Naive thymus-derived CD8-positive, alpha-beta T cell (primary cell): ENCODE measurements at places on chromosomes 6 and 20.
A peak's percentile ranks its signal among the peaks of the same experiment; 100 is the strongest.

DNA sequence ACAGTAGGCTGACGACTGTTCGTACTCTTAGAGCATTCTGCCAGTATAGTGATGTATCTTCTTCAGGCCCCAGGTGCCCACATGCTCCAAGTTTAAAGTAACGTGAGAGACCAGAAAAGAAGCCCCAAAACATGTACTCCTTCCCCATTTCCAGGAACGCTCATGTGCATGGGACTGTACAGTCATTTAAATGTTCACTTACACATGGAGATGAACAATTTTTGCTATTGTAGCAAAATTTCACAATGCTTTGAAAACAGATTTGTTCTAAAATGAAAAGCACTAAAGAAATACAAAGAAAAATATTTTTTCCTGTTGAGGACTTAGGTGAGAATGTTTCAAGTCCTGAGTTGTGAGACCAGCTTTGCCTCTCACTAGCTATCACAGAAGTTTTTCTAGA lies 269.3 kb upstream of the PRDM1 start:
- no peak for DNase-seq

DNA sequence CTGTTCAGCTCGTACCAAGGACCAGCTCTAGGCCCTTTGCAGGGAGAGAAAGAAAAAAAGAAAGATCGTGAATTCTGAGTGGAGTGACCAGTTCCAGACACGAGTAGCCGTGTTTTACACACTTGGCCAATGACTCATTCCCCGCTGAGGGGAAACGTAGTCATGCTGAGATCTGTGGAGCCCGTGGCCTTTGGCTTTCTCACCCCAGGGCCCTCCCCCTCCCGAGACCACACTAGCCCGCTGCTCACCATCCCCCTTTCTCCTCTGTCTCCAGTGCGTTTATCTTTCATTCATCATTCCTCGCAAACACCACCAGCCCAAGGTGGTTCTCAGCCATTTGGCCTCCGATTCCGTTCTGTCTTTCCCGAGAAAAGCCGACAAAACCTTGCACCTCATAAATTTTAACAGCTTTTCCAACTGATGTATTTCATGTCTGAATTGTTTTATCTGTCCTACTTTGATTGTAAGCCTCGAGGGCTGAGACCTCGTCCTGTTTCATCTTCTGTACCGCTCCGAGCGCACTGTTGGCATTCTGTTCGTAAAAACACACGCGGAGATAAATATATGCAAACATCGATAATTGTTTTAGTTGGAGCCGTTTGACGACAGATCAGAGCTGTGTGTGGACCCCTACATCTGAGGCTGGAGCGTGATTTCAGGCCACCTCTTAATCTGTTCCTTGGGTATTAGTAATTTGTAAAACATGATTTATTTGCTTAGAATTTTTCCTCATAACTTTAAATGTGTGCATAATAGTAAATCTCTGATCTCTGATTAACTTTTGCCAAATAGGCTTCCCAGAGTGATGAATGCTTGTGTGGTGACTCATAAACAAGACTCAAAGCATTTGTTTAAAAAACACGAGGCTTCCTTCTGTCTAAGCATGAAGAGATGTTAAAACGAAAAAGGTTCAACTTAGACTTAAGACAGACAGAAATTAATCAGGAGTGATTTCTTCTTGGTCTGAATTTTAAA lies 336.6 kb downstream of the CDH4 start:
- no peak for DNase-seq

- no peak for DNase-seq
These were observed 93.4 kb downstream of the HIVEP2 start for GRCh38 chr6:142851601-142852000.

DNA sequence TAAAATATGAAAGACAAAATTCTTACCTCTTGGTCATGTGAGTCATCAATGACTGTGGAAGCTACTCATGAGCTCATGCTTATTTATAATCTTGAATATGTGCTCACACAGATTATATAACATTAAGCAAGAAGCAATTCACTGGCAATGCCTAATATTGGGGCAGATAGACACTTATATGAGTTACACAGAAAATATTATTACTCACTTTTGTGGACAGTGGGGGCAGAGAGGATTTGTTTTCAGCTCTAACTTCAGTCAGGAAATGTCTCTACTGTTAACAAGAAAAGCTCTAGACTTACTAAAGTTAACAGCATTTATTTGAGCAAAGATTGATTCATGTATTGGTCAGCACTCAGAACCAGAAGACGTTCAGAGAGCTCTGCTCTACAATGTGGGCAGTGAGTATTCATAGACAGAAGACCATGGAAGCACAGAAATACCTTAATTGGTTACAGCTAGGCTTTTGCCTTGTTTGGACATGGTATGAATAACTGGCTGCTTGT lies 85.8 kb upstream of the AHI1 start:
- DNase-seq: no peak

GRCh38 chr20:58622671-58623578 lies 28.2 kb upstream of the STX16 start:
- DNase-seq: no peak

GRCh38 chr20:48631114-48632016 lies 196.4 kb downstream of the PREX1 start:
- peak; percentile 27 for DNase-seq

- DNase-seq: no peak
These were observed 354.5 kb upstream of the SYNCRIP start for GRCh38 chr6:85997206-85997605.

GRCh38 chr20:46963758-46964617 lies 69.3 kb downstream of the EYA2 start:
- no peak for DNase-seq

- no peak for DNase-seq
These were observed 173.7 kb upstream of the SSTR4 start for GRCh38 chr20:22861231-22861980.

- peak; percentile 14 for DNase-seq
These were observed 16.2 kb downstream of the GABRR2 start for GRCh38 chr6:89298680-89299465.

DNA sequence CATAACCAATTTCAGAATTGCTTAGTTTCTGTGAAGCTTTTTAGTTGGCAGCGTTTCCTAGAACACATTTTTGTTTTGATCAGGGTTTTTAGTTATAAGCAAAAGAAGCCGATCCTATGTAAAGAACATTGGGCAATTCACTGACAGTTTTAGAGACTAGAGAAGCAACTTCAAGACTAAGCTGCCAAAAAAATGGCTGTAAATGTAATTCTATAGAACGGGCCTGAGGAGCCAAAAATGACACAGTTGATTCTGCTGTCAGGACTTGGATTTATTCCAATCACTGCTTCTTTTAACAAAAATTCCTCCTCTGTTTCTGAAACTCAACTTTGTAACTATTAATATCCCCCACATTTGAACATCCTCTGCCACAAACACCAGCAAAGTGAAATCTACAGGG lies 236.0 kb upstream of the EYS start:
- DNase-seq: no peak

DNA sequence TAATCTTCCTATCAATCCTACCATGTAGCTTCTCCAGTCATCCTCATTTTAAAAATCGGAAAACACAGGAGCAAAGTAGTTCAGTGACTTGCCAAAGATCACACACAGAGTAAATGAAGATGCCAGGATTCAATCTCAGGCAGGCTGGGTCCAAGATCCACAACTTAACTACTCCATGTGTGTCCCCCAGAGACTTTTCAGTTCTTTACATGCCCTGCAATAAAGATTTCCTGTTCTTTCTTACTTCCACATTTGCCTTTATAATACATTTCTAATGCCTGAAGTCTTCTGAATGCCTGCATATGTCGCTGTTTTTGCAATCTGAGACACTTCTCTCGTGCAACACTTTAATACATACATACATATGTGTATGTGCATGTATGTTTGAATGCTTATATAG lies 121.7 kb upstream of the MARCKS start:
- DNase-seq: no peak

DNA sequence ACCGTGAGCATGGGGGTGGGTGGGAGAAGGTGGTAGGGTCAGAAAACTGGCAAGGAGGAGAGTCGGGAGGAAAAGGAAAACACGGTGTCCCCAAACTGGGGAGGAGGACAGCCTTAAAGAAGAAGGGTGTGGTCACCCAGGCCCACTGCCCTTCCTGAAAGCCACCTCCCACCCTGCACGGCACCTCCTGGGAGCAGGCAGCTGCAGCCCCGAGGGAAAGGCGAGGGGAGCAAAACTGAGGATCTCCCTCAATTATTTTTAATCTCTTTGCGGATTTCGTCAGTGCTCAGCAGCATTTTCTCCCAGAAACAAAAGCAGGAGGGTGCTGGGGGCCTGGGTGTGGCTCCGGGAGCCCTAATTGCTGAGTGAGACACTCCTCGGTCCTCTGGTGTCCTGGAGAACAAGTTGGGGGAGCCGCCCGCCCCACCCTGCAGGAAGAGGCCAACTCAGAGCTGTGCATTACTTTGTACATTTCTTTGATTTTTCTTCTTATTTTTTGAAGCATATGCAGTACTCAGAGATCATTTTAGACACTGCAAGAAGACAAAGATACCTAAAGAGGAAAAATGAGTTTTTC lies 56.4 kb downstream of the RIOK1 start:
- no peak for DNase-seq

- no peak for DNase-seq
These were observed 10.1 kb downstream of the SMIM28 start for GRCh38 chr6:138387577-138388368.

GRCh38 chr6:47428288-47428687 lies 49.3 kb upstream of the CD2AP start:
- DNase-seq: no peak

GRCh38 chr6:80277501-80277900 lies 171.0 kb downstream of the BCKDHB start:
- no peak for DNase-seq

GRCh38 chr20:47241345-47241781 lies 115.1 kb downstream of the ZMYND8 start:
- no peak for DNase-seq

DNA sequence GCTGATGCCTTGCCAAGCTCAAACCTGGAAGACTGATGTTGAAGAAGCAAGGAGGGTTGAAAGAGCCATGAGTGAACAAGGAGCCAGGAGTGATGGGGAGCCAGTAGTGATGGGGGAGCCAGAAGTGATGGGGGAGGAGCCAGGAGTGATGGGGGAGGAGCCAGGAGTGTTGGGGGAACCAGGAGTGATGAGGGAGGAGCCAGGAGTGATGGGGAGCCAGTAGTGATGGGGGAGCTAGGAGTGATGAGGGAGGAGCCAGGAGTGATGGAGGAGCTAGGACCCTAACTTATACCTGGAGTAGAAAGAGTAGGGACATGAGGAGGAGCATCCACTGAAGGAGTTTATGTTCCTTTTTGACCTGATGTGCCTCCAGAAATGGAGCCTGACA lies 14.6 kb upstream of the CD93 start:
- DNase-seq: no peak

DNA sequence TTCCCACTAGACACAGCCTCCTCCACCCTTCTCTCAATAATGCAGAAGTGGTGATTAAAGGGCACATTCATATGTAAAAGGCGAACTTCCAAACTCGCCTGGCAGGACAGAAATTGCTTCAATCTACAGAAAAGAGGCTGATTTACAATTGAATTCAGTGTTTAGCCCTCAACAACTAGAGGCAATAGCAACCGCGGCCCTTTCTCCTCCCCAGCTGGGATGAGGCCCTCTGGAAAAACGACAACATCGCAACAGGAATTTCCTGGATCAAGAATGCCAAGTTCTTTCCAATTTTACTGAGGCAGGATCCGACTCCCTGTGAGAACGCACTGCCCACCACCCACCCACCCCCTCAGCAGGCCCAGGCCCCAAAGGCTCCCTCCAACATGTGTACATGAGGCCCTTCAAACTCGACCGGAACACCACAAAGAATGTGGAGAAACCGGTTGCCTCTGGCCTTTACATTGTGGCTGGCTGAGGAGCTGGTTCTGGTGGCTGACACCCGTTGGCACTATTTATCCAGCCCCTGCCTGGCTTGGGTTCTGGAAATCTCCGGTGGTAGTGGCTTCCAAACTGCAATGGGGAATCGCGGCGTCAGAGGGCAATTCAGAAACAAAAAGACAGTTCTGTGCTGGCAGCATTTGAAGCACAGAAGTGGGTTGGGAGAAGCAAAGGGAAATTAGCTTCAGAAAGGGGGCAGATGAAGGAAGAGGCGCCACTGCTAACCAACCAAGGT lies 36.8 kb downstream of the ZMYND8 start:
- no peak for DNase-seq

GRCh38 chr20:33694639-33695012 lies 8.4 kb upstream of the E2F1 start:
- no peak for DNase-seq

- no peak for DNase-seq
These were observed 73.7 kb downstream of the AFG1L start for GRCh38 chr6:108368431-108369030.

DNA sequence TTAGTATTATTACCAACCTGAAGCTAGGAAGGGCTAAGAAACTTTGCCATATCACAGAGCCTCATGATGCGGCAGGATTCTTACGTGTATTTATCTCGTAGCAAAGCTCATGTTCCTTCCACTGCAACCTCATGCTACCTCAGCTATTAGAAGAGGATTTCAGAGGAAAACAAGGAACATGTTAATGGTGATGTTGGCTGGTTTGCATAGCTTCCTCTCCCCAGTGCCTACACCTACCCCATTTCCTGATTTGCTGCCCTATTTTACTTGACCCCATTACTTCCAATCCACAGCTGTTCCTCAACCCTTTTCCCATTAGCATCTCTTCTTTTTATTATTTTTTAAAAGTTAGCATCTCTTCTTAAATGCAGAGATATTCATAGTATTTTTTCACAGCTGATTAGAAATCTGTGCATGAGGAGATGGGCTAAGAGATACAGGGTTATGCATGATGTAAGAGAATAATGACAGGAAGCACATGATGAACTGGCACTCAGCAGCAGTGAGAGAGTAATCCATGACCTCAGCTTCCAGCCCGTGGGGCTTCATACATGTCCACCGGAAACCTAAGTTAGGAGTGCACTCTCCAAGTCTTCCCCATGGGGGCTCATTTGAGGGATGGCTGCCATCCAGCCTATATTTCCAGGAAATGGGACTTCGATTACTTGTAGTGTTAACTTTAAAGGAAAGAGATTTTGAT lies 106.1 kb upstream of the ASF1A start:
- no peak for DNase-seq

DNA sequence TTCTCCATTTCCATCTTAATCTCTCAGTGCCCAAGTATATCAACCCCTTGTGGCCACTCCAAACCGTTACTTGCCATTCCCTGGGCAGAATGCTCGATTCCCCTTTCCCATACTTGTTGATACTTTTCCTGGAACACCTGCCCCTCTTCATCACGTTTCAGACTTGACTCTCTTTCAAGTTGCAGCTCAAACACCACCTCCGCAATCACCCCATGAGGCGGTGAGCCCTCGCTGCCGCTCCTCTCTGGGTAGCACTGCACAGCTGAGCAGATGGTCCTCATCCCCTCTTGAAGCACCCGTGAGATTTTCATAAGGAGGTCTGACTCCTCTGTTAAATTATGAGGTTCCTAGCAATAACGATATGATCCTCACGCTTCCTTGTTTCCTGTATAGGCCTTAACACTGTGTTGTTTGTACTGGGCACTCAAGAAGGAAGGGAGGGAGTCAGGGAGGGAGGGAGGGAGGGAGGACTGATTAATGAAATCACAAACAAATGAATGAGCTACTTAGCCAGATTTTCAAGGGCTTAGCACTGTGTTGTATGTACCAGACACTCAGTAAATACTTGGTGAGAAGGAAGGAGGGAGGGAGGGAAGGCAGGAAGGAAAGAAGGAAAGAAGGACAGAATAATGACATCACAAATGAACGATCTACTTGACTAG lies 8.0 kb upstream of the UQCC2 start:
- DNase-seq: no peak

- no peak for DNase-seq
These were observed 100.3 kb upstream of the SIRPG start for GRCh38 chr20:1757606-1758512.
